ENCODE measurements at places on chromosomes 6 and 20.

GRCh38 chr6:5068153-5068751, 16.9 kb upstream of the PPP1R3G start:
- DNase-seq, result no peak

GRCh38 chr6:88517737-88518136, 351.6 kb upstream of the CNR1 start:
- no peak for DNase-seq

GRCh38 chr6:157607317-157608109, 215.5 kb upstream of the SNX9 start:
- DNase-seq, result no peak

- no peak for DNase-seq
These were observed 46.6 kb upstream of the EMILIN3 start for GRCh38 chr20:41413169-41413568.

DNA sequence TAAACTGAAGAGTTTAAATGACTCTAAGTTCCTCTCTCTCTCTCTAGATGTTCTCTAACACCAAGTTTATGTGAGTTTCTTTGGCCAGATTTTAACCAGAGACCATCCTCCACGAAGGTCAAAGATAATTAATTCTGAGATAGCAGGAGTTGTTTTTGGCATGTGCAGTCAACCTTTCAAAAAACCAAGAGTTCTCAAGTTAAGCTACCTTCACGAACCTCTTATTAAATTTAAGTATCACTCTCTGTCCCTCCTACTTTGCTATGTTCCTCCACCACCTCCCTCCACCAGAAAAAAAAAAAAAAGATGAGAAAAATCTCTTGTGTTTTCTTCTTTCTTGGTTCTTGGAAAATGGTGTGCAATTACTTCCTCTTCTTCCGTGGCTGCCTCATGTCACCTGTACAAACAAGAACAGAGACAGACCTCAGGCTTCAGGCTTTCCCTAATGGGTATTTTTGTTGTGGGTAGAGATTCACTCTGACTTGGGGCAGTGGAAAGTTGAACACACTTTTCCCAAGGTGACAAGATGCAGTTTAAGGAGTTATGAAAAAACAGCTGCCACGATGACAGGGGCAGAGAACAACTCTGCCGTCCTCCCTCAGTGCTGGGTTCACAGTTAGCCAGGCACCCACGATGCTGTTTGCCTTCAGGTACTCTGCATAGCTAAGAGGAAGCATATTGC, 64.3 kb downstream of the ADTRP start:
- no peak for DNase-seq

DNA sequence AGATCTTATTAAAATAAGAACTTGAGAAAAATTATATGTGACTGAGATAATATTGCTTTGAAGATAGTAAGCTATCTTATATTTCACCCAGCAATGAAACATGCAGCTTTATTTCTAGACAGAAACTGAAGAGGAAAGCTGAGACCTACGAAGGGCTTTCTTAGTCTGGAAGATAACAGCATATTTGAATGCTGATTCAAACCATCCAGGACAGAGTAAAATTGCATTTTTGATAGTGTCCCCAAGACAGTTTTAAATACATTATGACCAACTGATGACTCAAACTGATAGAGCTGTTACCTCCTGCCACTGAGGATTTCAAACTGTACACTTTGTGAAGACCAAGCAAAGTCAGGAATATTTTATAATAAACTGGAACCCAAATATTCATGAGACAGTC, 409.6 kb downstream of the GRIK2 start:
- no peak for DNase-seq

- DNase-seq, result no peak
These were observed 55.3 kb downstream of the RBM24 start for GRCh38 chr6:17336425-17336824.

DNA sequence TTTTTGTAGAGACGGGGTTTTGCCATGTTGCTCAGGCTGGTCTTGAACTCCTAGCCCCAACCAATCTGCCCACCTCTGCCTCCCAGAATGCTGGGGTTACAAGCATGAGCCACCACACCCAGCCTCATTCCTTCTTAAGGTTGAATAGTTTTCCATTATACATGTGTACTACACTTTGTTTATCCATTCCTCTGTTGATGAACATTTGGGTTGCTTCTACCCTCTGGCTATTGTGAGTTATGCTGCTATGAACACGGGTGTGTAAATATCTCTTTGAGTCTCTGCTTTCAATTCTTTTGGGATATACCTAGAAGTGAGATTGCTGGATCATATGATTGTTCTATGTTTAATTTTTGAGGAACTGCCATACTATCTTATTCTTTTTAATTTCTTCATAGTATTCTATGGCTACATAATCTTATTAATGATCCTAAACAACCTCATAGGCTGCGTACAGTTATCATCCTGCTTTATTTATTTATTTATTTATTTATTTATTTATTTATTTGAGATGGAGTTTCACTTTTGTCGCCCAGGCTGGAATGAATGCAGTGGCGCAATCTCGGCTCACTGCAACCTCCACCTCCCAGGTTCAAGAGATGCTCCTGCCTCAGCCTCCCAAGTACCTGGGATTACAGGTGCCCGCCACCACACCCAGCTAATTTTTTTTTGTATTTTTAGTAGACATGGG, 49.2 kb upstream of the TLDC2 start:
- no peak for DNase-seq

DNA sequence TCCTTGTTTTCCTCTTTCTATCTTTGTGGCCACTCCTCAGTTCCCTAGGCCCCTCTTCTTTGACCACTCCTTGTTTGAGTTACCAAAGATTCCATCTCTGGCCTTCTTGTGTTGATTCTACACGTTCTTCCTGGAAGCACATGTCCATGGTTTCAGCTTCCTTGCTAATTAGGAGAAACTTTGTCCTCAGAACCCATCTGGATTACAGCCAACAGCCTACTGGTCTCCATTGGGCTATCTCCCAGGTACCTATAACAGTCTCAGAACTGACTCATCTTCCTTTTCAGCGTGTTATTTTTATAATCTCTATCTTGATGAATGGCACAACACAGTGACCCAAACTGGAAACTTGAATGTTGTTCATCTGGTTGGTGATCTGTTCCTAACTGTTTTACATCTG, 17.5 kb downstream of the PTPRA start:
- DNase-seq, result no peak
